ENCODE measurements at places on chromosomes 3 and 15.

GRCh38 chr15:70833422-70833821 is 20.5 kb downstream of the LARP6 start:
- no peak for DNase-seq

GRCh38 chr3:55558316-55558715 is 71.2 kb upstream of the WNT5A start:
- DNase-seq: no peak

DNA sequence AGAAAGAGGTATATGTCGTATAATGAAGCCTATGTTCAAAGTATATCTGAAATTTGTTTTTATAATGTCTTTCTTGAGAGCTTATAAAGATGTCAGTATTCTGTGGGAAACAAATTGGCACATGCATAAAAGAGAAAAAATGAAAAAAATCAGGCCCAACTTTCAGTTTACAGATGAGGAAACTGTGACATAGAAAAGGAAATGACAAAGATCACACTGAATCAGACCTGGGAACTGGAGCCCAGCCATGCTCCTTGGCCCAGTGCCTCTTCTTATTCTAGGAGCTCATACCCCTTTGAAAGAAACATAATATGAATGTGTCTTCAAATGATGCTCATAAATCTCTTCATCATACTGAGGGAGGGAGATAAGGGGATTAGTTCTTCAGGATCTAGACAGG is 48.4 kb downstream of the TMEM44 start:
- no peak for DNase-seq

- DNase-seq: no peak
These were observed 90.2 kb downstream of the NTRK3 start for GRCh38 chr15:88166082-88166993.

GRCh38 chr3:64319391-64319790 is 94.1 kb upstream of the PRICKLE2 start:
- DNase-seq: no peak

DNA sequence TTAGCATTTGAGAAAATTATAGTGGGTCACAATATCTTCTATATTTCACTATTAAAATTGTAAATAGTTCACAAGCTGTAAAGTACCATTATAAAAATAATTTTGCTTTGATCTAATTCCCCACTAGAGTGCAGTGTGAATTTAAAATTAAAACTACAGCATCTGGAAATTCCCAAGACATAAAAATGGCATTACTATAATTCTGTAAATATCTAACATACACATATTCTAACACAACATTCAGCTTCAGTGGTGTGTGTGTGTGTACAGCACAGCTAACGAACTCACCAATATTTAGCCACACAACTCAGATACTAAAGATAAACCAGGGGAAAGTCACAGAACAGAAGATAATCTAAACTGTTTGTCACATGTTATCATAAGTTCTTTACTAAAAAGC is 424.9 kb upstream of the ZNF385D start:
- no peak for DNase-seq

- no peak for DNase-seq
These were observed 68.0 kb upstream of the XCR1 start for GRCh38 chr3:46095307-46095706.

GRCh38 chr3:5013021-5013906 is 34.0 kb downstream of the BHLHE40 start:
- DNase-seq: no peak

DNA sequence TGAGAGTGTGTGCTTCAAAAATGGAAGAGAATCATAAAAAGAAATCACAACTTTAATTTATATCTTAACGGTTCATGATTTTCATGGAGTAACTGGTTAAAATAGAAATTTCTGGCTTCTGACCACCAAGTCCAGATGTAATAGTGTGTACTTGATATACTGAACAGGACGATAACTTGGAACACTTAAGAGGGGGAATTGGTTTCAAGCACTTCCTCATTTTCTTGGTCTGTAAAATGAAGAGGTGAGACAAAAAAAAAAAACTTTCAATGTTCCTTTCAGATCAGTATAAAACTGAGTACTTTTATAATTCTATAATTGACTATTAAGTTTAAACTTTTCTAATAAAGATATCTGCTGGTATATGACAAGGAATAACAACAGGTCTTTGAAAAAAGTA is 64.0 kb upstream of the TRA2B start:
- DNase-seq: no peak

DNA sequence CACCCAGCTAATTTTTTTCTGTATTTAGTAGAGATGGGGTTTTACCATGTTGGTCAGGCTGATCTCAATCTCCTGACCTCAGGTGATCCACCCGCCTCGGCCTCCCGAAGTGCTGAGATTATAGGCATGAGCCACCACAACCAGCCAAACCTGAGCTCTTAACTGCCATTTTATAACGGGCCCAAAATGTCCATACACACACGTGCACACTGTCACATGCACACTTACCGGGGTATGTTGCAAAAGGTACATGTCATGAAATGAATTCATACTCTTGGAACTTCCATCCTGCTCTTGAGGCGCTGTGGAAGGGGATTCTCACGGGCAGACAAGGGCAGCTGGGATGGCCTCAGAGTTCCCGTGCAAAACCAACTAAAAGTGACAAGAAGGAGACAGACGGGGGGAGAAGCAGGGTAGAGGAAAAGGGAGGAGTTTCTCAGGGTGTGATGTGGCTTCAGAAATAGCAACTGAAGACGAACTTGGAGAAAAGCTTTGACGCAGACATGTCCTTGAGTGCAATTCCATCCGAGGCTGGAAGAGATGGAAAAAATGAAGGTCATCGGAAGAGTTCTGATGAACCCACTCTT is 110.9 kb downstream of the BDH1 start:
- no peak for DNase-seq

- DNase-seq: no peak
These were observed 168.8 kb downstream of the ADAMTS9 start for GRCh38 chr3:64518950-64519349.

DNA sequence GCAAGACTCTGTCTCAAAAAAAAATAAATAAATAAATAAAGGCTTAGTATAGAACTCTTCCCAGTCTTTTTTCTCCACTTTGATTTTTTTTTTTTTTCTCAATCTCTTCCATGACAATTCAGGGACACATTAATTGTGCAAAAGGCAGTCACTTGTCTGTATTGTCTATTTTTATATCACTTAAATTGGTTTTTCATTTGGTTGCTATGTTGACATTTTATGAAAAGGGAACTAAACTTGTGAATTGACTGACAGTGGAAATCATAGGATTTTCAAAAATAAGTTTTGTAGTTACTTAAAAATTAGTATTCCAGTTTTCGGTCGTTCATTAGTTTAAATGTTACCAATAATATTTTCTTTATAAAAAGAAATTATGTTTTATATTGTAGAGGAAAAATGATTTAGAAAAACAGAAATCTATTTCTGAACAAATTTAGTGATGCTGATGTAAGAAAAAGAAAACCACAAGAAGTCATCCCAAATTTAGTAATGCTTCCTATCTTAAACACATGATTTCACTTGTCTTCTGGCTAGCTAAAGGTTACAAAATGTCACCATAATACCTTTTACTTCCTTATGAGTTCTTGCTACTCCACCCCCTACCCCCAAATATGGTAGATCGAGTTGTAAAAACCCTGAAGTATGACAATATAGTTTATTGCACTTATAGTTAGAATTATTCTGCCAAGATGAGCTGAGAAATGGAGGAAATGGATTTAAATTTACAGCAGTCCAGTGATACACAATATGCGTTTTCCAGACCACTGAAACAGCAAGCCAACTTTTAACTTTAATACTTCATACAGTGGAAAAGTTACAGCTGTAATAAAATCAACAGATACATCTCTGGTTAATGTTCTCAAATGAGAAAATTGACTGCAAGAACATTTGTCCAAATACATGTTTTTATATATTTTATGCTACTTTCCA is 37.0 kb downstream of the PPARG start:
- no peak for DNase-seq

DNA sequence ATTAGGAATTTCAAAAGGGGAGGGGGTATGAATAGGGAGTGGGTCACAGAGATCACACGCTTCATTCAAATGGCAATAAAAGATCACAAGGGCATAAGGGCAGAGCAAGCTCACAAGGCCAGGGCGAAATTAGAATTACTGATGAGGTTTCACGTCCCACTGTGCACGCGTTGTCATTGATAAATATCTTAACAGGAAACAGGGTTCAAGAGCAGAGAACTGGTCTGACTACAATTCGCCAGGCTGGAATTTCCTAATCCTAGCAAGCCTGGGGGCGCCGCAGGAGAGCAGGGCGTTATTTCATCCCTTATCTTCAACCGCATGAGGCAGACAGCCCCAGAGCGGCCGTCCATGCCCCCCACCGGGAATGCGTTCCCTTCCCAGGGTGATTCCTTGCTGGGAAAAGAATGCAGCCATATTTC is 18.1 kb upstream of the SMCO1 start:
- DNase-seq: no peak

DNA sequence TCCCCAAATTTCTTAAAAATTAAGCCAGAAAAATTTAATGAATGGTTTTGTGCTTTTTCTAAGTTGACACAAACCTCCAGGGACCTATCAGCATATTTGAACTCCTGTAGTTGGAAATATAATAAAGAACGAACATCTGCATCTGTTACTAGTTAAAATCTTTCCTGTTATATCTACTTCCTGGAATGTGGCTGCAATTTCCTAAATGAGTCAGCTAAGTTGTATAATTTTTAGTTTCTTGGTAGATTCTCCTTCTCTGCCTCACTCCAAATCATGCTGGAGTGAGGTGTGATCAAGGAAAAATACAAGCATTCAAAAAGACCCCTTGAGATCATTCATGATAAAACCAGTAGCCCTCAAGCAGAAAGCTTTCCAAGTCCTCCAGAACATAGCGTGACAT is 106.2 kb upstream of the MCTP2 start:
- no peak for DNase-seq

GRCh38 chr3:15973940-15974339 is 176.2 kb upstream of the ANKRD28 start:
- no peak for DNase-seq

GRCh38 chr15:90665288-90666134 is 51.6 kb upstream of the BLM start:
- no peak for DNase-seq

- DNase-seq: no peak
These were observed 7.4 kb downstream of the HCN4 start for GRCh38 chr15:73361337-73361736.

GRCh38 chr15:58285212-58285920 is 146.4 kb upstream of the LIPC start:
- no peak for DNase-seq

DNA sequence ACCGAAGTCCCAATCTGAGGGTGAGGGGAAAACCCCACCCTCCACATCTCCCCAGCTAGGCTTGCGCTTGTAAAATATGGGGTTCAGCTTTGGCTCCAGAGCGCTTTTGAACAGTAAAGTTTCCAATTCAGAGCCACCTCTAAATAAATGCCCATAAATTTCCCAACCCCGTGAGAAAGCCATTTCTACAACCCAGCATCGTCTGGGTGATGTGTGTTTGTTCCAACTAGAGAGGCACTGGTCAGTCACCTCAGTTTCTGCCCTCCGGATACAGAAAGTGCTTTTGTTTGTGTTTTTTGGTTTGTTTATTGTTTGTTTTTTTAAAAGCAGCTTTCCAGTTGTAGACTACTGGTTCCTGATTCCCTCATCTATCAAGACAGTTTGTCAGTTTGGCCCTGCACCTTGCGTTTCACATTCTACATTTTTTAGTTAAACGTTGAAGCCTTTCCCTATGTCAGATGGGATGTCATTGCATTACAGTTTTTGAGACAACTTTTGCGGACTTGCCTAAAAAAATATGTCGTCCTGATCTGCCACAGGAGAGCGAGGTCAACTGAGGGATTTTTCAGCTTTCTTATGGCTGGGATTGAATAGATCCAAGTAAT is 15.0 kb upstream of the SOX2 start:
- DNase-seq: no peak

- DNase-seq: no peak
These were observed 54.3 kb downstream of the DGKG start for GRCh38 chr3:186307594-186308221.

- DNase-seq: no peak
These were observed 343.2 kb downstream of the LSAMP start for GRCh38 chr3:116102037-116102436.

DNA sequence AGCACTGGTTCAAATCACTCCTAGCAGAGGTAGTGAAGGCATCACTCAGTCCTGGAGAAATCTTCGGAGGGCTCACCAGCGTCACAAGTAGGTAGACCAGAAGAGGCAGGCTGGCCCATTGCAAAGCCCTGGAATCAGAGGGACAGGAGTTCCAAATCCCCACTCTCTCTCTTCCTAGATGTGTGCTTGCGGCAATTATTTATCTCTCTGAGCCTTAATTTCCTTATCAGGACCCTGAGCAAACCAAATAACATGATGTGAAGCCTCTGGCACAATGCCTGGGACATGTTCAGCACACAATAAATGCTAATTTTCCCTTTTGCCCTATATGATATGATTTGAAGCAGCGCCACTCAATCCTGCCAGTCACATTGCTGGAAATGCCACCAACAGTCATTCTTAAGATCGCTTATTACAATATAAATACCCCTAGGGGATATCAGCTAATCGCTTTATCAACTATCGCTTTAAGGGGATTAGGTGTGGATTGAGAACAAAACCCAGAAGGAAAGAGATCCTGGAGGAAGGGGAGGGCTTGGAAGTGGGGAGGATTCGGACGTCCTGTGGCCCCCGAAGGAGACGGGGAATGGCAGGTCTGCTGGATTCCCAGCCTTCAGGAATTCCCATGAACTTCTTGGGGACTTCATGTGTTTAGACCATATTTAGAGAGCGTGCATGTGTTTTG is 59.5 kb upstream of the TSEN2 start:
- no peak for DNase-seq

DNA sequence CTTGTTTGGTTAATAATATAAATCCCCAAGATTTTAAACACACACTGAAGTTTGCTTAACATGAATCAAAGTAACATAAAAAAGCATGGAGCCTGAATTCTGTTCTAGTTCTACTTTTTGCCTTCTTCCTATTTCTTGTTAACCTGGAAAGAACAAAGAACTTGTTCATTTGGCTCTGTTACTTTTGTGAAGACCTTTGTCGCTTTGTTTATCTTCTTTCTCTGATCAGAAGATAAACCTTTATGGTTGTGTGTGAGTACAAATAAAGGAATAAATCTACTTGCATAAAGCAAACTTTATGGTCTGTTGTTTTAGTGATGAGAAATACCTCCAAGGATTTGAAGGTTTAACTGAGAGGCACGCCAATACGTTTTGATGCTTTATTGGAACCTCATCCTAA is 210.1 kb upstream of the SATB1 start:
- no peak for DNase-seq

DNA sequence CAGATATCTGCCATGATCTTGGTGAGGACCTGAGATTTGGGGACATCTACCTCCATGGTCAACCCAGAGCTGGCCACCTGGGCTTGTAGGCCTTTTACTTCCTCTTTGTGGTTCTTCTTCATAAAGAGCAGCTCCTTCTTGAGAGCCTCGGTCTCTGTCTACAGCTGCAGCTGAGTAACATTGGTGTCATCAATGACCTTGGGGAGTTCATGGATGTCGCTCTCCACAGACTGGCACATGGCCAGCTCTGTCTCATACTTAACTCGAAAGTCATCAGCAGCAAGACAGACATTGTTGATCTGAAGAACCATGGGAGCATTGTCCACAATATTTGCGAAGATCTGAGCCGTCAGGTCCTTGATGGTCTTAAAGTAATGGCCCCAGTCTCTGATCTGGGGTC is 15.7 kb upstream of the RASA2 start:
- no peak for DNase-seq

All from activated T-helper 1 cell treated with anti-CD3 and anti-CD28 coated beads, Interleukin-2, amount 50 U/mL, for 16 hours (primary cell).